ENCODE measurements at places on chromosomes 1 and 21.

DNA sequence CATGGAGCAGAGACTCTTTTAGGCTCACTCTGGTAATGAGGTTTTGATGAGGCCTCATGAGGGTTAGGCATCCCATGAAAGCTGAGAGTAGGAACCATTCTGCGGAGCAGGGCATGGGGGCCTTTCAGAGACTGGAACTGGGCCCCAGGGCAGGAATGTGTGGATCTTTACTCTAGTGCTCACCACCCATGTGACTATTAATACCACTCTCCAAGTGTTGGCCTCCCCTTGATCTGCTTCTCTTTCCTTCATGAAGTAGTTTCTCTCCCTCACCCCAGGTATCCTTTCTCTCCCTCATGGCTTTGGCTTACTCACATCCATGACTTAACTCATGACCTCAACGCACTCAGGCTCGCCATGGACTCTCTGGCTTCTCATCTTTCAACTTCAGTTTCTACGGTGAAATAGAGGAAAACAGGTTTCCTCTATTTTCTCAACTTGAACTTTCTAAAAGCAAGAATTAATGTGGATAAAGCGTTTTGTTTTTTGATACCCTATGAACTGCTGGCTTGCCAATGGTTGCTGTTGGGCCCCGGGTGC lies 50.5 kb upstream of the GADD45A start:
- DNase-seq = no peak

DNA sequence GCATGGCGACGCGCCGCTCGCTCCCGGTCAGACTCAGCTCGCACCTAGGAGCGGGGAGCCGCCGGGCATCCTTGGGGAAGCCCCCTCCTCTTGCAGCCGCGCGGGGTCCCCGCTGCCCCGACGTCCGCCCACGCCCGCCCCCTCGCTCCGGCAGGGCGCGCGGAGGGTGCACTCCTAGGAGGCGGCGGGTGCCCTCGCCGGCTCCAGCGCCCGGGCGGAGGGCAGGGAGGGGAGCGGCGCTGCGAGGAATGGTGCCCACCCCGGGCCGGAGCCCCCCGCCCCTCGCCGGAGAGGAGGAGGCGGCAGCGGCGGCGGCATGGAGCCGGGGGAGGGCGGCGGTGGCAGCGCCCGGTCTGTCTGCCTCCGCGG lies 488 bp downstream of the FAM78B start:
- no peak for DNase-seq

GRCh38 chr1:208238710-208239472 lies 5.3 kb downstream of the PLXNA2 start:
- no peak for DNase-seq

- DNase-seq = no peak
Measured at GRCh38 chr1:33906156-33906555, 42.3 kb downstream of the HMGB4 start.

DNA sequence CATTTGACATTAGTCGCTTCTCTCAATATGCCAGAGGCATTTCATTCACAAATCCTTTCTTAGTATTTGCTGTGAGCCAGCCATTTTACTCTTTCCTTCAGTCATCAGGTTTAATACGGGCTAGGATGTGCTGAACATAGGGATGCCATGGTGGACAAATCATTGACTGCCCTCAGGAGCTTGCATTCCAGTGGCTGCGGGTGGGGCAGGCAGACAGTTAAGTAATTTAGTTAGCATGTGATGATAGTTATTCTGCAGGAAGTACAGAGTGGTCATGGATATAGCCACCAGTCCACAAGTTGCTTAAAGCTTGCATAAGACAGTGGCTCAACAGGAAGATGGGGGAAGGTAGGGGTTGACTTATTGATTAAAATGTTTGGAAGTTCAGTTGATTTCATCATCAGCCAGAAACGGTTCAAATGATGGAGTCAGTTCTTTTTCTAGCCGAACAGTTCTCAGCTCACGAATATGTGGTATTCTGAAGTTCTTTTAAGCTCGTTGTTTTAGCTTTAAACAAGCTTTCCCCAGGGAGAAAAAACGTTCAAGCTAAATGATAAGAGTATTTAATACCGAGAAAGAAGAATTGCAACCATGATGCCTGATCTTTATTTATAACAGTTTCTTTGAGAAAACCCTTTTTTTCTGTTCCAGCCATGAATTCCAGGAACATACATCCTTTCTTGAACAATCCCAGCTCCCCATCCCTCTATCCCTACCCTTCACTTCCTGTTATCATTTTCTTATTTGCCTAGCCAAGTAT lies 1.4 kb downstream of the SLC22A15 start:
- DNase-seq = peak; percentile 37

All from HuH-7.5 (cell line).